Small intestine (tissue), 16 donors: ENCODE measurements at places on chromosomes 7 and 10.

GRCh38 chr10:22736134-22736533 lies 21.8 kb upstream of the PIP4K2A start:
- DNase-seq = no peak

GRCh38 chr7:120920591-120921274 lies 29.8 kb upstream of the ING3 start:
- DNase-seq = no peak

DNA sequence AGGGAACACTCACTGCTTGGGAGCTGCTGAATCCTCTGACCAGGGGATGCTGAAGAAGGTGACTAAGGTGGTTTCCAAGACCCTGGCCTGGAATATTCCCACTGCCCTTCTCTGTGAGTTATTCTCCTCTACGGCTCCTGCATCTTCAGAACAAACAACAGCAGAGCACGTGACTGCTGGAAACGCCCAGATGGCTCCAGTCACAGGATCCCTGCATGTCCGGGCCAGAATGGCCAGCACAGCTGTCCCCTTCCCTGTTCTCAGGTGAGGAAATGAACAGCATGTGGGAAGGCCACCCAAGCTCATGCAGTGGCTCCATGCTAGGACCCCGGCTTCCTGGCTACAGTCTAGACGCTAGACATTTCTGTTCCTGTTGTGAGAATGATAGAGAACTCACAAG lies 43.1 kb downstream of the GHRHR start:
- DNase-seq = no peak

DNA sequence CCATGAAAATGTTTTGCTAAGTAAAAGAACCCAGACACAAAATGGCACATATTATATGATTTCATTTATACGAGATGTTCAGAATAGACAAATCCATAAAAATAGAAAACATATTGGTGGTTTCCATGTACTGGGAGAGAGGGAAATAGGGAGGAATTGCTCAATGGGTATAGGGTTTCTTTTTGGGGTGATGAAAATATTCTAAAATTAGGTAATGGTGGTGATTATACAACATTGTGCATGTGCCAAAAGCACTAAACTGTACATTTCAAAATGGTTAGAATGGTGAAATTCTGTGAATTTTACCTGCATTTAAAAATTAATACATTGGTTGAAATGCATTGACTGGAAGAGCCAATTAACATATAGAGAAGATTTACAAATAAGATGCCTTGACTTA lies 613.9 kb downstream of the TNS3 start:
- no peak for DNase-seq

GRCh38 chr10:72615970-72616369 lies 9.9 kb downstream of the MICU1 start:
- DNase-seq = no peak

GRCh38 chr7:42964849-42965805 lies 33.0 kb downstream of the MRPL32 start:
- DNase-seq = no peak

- no peak for DNase-seq
Measured at GRCh38 chr7:37196676-37197075, 252.0 kb downstream of the ELMO1 start.

- no peak for DNase-seq
Measured at GRCh38 chr7:139695588-139695987, 82.2 kb downstream of the HIPK2 start.

DNA sequence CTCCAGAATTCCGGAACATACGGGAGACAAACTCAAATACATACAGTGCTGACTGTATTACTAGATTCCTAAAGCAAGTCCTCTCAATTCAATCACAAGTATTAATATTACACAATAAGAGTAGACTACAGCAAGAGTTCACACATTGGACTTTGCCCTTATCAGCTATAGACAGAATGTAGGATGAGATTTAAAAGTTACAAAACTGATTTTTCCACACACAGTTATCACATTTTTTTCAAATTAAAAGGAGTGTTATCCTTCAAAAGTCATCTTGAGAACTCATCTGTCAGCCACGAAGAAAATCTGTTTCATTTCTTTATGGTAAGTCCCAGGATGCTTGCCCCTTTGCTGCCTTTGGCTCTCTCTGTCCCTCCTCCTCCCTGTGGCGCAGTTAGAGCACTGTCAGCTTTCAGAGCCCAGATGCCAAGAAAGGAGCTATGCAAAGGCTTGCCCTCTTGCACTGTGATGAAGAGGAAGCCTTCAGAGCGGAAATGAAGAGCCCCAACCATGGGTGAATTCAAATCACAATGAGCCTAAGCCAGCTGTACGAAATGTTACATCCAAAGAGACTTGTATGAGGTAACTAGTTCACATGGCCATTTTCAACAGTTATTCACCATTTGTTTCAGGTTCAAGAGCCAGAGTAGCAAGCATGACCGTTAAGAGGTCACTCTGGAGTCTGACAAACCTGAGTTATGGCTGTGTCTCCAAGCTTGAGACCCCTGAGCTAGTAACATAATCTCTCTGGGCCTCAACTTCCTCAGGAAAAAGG lies 10.7 kb downstream of the NCOA4 start:
- DNase-seq = peak; percentile 78

DNA sequence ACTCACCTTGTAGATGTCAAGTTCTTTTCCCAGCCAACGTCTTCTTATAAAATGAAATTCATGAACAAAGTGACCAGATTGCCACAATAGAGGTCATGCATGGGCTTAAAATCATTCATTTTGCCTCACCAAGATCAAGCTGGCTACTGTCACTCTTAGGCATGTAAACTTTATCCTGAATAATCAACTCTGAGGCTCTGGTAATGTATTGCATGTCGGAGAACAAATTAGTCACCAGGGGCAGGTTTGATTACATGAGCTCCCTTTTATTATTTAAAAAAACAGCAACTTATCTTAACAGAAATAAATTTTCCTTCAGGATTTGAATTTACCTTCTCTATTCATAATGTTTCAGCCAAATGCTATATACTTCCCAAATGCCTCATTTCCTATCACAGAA lies 112.9 kb upstream of the SP4 start:
- DNase-seq = no peak

DNA sequence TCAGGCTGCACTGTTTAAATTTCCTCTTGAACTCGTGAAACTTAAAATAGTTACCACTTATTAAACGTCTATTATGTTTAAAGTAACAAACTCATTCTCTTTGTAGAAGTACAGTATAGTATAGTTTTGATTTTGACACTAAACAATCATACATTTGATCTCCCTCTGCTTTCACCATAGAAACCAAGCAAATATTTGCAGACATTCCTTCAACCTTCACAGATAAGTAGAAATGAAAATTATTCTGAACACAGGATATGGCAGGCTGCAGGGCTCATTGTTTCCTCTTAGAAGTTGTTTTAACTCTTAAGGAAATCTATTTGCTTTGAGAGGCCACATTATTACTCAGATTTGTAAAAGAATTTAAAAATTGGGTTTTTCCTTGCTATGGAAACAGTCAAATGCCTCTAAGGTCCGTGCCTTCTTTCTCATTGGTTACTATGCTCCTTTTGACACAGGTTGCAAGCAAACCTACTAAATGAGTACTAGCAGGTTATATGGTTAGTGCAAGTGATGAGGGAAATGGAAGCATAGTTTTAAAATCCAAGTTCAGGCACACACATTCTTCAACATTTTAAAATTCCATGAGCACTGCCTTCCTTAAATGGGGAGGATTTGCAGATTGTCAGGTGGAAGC lies 92.8 kb upstream of the FAM133B start:
- no peak for DNase-seq

GRCh38 chr7:92882760-92883159 lies 46.4 kb upstream of the CDK6 start:
- no peak for DNase-seq

DNA sequence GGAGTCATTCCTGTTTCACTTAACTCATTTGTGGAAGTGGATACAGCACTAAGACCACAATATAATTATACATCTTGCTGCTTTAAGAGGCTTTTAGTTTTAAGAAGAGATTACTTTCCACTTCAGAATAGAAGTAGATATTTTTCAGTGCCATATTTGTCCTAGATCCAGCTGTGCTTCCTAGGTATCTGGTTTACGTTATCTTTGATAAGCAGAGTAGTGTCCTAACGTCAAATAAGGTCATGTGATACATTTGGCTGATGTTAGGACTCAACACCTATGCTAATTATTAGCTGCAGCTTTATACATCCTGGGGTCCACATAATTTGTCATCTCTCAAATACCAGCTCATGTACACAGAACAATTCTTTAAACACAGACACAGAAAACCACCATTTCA lies 196.2 kb upstream of the SMIM30 start:
- DNase-seq = no peak

GRCh38 chr10:53357587-53357986 lies 585.0 kb upstream of the MBL2 start:
- no peak for DNase-seq

DNA sequence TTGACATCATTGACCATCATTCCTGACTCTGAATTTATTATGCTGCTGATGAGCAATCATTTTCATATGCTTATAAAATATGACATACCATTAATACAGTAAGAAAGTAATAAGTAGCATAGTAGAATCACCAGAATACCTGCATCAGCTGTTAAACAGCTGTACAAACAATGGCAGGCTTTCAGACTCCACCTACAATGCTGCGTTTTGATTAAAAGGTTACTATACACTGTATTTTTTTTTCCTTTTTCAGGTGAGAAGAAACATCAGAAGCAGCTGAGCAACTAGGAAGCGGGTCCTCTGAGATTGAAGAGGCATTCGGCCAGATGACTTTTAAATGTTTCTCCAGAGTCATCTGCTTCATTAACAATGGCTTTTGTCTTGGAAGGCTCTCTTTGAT lies 7.1 kb downstream of the ASNS start:
- no peak for DNase-seq

- no peak for DNase-seq
Measured at GRCh38 chr10:4639960-4640359, 186.0 kb upstream of the AKR1E2 start.

DNA sequence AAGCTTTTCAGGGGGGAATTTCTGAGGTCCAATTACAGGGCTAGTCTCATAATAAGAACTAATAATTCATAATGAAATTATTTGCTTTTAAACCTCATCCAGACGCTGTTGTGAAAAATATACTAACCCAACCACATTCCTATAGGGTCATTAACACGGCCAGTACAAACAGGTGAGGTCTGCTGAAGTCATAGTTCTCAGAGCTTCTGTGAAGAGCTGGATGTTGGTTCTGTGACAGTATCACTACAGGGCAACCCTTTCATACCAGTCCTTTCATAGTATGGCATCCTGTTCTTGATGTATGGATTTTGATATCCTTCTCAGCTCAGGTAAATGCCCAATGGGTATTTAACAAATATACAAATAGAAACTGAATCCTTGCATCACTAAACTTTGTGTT lies 62.3 kb upstream of the FAM133B start:
- peak; percentile 69 for DNase-seq

DNA sequence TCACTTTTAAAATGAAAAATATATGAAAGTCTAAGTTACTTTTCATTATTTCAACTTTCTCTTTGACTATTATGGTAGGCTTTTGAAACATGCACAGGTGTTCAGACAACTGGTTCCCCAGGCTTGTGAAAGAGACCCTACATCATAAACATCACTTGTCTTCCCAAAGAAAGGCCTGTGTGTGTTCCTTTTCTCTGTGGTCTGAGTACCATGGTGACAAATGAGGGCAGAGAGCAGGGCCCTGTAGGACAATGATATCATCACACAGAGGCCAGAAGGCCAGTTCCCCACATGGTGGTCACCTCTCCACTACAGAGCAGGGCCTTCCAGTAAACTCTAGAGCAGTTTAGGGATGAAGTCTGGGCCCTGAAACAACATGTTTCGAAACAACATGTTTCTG lies 288.8 kb downstream of the USP6NL start:
- no peak for DNase-seq

DNA sequence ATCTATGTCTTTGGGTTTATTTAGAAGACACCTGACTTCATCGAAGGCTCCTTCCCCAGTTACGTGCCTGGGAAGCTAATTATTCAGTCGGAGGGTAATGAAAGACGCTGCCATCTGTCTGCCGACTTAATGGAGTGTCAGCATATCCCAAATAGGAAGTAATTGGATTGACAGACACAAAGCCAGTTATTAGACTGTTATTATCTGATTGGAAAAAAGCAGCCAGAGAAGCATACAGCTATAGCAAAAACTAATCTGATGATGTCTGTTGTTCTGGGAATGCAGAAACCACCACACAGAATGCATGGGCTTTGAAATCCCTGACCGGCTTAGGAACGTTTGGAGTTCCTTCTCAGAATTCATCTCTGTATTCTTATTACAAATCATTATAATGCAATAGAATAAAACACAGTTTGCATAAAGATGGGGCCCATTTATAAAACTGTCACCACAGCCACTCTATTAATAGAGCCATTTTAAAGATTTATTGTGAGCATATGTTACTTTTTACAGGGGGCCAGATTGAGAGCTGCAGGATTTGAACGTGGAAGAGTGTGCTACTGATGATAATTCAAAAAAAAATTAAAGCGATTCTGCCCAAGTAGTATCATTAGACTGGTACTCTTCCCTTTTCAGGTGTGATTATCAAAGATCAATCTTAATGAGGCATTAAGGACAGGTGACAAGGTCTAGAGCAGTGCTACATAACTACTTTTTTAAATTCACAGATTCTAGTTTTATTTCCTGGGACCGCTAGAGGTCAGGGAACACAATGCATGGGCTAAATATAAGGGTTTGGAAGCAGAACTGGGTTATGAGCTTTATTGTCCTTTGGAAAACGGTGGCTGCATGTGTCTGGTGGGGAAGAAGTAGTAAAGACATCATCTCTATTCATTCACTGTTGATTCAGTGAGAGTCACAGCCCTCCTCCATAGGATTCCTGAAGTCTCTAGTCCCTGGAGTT lies 330.1 kb upstream of the LRGUK start:
- no peak for DNase-seq
